Natural killer cell (primary cell): ENCODE measurements at places on chromosomes 6 and 20. TPM values are rescaled to one million over a fixed set of nuclear protein-coding genes. Genes with fewer than 3 reads are reported as not detected.

DNA sequence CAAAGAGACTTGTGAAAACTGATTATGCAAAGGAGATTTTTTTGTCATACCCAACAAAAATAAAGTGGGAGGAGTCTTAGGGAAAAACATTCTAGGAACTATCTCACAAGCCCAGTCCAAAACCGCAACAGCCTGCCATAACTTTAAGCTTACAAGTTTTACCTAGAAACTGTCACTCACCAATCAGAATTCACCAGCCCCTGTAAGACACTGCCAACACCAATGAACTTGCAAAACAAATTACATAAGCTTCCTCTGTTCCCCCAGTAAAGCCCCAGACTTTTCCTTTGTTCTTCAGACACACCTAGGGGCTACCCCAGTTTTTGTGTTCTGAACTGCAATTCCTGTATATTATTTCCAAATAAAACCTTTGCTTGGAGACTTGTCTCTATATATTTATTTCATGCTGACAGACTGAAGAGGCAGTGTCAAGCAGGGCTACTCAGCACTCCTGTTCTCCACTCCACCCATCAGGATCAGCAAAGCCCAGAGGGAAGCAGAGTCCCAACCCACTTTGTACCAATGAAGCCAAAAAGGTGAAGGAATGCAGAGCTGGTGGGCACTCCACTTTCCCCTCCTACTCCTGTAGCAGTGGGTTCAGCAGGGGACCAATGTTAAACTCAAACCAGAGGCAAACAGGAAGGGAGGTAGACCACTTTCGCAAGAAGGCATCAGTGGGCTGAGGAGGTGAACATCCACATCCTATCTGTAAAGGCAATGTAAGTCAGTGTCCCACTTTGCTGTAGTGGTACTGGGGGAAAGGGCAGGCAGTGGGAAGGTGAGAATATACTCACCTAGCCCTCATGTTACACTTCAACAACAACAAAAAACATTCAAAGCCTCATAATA lies 142.5 kb upstream of the RUNX2 start:
- peaks cover 5% of the 10 kb centered on the region for H3K4me1 ChIP-seq
- no peaks in the 10 kb centered on the region for H3K27me3 ChIP-seq
- H3K36me3 ChIP-seq, result no peaks in the 10 kb centered on the region
- no peak overlapping the region for H3K27ac ChIP-seq
- DNase-seq, result no peak
- H3K4me3 ChIP-seq, result no peak overlapping the region

- no peaks in the 10 kb centered on the region for H3K36me3 ChIP-seq
- no peak overlapping the region for H3K4me3 ChIP-seq
- H3K4me1 ChIP-seq, result peaks cover 2% of the 10 kb centered on the region
- no peaks in the 10 kb centered on the region for H3K27me3 ChIP-seq
- no peak overlapping the region for H3K27ac ChIP-seq
- DNase-seq, result no peak
Observed at GRCh38 chr6:109313139-109313538, 69.1 kb downstream of the CD164 start.

- H3K27ac ChIP-seq, result peak overlapping the region; percentile 91
- no peak overlapping the region for H3K4me3 ChIP-seq
- H3K36me3 ChIP-seq, result peaks cover 3% of the 10 kb centered on the region
- no peaks in the 10 kb centered on the region for H3K27me3 ChIP-seq
- peaks cover 9% of the 10 kb centered on the region for H3K4me1 ChIP-seq
Observed at GRCh38 chr6:163457637-163458561, 43.4 kb downstream of the QKI start.

GRCh38 chr6:146135167-146135566 lies 106.3 kb downstream of the GRM1 start:
- H3K27me3 ChIP-seq, result no peaks in the 10 kb centered on the region
- no peaks in the 10 kb centered on the region for H3K36me3 ChIP-seq
- H3K4me3 ChIP-seq, result no peak overlapping the region

- no peaks in the 10 kb centered on the region for H3K27me3 ChIP-seq
- no peak for DNase-seq
- H3K27ac ChIP-seq, result no peak overlapping the region
- no peaks in the 10 kb centered on the region for H3K4me1 ChIP-seq
Observed at GRCh38 chr20:4880051-4880450, 121.3 kb downstream of the SLC23A2 start.

- no peaks in the 10 kb centered on the region for H3K36me3 ChIP-seq
- H3K27me3 ChIP-seq, result no peaks in the 10 kb centered on the region
- H3K4me1 ChIP-seq, result no peaks in the 10 kb centered on the region
- H3K27ac ChIP-seq, result no peak overlapping the region
- DNase-seq, result no peak
- no peak overlapping the region for H3K4me3 ChIP-seq
Observed at GRCh38 chr6:141957271-141957670, 175.5 kb upstream of the GJE1 start.

GRCh38 chr6:156474507-156475120 lies 302.6 kb upstream of the ARID1B start:
- no peak overlapping the region for H3K4me3 ChIP-seq
- no peaks in the 10 kb centered on the region for H3K27me3 ChIP-seq
- H3K27ac ChIP-seq, result no peak overlapping the region
- no peaks in the 10 kb centered on the region for H3K36me3 ChIP-seq

- H3K27ac ChIP-seq, result no peak overlapping the region
- no peaks in the 10 kb centered on the region for H3K27me3 ChIP-seq
- H3K4me1 ChIP-seq, result no peaks in the 10 kb centered on the region
- H3K36me3 ChIP-seq, result no peaks in the 10 kb centered on the region
Observed at GRCh38 chr6:100370265-100370664, 94.5 kb downstream of the SIM1 start.

- no peaks in the 10 kb centered on the region for H3K4me1 ChIP-seq
- no peaks in the 10 kb centered on the region for H3K27me3 ChIP-seq
- no peak for DNase-seq
- H3K27ac ChIP-seq, result no peak overlapping the region
Observed at GRCh38 chr20:45873409-45874103, 7.5 kb upstream of the ZSWIM1 start.

Gene SAMD3
- 322 TPM for total RNA-seq

Gene SYS1
- 77.4 TPM for total RNA-seq

Gene NCOA7
- 37.3 TPM for total RNA-seq

Gene NRN1
- total RNA-seq, result not detected

Gene KCNQ2
- total RNA-seq, result not detected

Gene PTK6
- not detected for total RNA-seq

Gene DYNLT2
- total RNA-seq, result 6.8 TPM

Gene ADGRF1
- total RNA-seq, result not detected

Gene HEY2
- 0.66 TPM for total RNA-seq

Gene GRIK2
- not detected for total RNA-seq
